ENCODE measurements at places on chromosomes 7 and 10.

DNA sequence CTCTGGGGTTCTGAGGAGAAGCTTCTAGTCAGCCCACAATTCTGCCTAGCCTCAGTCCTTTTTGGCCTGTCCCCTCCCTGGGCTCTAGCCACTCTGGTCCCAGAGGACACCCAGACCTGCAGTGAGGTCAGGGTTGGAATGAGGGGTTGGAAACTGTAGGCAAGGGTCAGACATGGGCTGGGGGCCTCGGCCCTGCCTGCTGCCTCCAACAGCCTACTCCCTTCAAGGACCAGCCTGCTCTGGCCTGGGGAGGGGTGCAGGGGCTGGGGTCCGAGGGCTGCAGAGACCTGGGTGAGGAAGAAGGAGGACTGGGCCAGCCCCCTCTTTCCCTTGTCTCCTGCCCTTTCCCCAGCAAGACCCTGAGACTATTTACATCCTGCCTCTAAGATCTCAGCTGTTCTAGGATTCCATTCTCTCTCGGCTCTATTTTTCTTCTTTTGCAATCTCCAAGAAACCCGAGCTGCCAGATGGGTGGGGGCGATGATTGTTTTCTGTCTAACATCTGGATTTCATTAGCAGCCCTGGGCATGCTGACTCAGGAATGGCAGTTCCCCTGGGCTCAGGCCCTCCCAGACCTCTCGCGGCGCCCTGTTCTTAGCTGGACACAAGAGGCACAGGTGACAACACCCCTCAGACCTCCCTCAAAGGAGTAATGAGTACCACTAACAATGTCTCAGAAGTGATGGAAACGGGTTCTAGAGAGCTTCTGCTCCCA, 23.1 kb downstream of the ZCCHC24 start:
- peak; percentile 95 for DNase-seq

DNA sequence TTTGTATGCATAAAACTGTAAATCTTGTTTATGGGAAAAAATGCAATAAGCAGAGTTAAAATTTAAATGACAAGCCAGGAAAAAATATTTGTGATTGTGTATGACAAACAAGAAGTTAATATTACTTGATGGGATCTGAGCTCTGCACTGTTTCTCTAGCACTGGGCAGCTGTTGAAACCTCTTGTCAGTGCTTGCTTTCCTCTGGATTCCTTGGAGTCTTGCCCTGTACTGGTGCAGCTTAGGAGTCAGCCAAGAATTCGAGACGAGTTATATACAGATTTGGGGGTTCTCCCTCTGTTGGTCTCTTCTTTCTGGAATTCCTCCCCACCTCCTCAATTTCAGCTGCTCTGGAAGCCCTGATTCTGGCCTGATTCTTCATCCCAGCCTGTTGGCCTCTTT, 24.3 kb upstream of the OPN4 start:
- DNase-seq: peak; percentile 40

DNA sequence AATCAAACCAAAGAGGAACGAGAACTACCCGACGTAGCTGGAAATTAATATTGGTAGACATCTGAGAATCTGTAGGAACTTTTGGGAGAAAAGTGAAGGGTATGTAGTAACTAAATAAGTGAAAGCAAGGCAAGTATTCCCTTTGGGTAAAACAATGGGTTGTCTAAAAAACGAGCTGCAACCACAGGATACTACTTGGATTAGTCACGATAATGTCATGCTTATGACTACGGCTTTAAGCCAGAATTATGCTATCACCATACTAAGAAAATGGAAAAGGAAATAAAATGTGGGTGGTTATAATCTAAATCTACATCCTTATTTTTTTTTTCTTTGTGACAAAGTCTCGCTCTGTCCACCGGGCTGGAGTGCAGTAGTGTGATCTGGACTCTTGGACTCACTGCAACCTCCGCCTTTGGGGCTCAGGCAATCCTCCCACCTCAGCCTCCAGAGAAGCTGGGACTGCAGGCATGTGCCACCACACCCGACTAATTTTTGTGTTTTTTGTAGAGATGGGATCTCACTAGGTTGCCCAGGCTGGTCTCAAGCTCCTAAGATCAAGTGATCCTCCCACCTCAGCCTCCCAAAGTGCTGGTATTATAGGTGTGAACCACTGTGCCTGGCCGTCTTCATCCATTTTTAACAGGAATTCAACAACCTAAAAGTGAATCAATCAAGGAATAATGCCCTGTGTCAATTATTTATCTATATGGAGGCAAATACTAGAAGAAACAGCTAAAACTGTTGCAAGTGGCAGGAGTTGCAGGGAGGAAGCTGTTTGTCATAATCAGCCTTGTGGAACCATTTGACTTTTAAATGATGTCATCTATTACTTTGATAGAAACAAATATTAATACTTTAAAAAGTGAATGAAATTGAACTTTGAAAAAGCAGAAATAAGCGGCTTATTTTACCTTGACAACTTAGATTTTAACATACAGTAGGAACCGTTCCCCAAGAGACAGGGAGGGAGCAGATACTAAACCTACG, 189.3 kb downstream of the PRPF18 start:
- peak; percentile 74 for DNase-seq

- peak; percentile 48 for DNase-seq
These were observed 6.7 kb upstream of the COA1 start for GRCh38 chr7:43735802-43736603.

GRCh38 chr7:79282070-79282694, 171.3 kb downstream of the MAGI2 start:
- peak; percentile 94 for DNase-seq

- DNase-seq: peak; percentile 53
These were observed 42.3 kb downstream of the ATAD1 start for GRCh38 chr10:87775766-87776165.

DNA sequence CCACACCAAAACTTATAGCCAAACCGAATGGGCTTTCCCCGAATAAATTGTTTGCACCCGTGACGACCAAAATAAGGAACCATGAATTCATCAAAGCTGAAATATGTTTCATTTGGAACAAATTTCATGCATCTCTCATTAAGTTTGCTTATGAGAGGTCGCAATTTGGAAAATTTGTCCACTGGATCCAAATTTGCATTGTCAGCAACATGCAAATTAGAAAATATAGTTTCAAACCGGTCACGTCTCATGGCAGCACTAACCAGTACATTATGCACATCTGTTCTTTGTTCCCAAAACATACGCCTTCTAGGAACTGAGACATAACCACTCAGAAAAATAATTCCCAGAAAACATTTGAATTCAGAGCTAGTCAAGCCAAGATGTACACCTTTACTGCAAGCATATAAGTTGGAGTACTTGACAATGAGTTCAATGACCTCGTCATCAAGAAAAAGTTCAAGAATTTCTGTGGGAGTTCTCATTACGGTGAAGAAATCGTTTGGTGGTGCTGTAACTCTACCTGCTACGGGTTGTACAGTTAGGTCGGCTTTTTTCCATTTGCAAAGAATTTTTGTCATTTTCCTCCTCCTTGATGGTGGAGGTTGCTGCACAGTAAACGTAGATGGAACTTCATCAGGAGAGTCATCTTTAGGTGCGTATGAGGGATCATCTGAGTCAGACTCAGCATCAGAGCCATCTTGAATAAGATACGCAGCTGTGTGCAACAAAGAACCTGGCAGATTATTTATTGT, 22.5 kb downstream of the ERCC6 start:
- DNase-seq: no peak

GRCh38 chr10:77110757-77111156, 526.9 kb downstream of the KCNMA1 start:
- no peak for DNase-seq

DNA sequence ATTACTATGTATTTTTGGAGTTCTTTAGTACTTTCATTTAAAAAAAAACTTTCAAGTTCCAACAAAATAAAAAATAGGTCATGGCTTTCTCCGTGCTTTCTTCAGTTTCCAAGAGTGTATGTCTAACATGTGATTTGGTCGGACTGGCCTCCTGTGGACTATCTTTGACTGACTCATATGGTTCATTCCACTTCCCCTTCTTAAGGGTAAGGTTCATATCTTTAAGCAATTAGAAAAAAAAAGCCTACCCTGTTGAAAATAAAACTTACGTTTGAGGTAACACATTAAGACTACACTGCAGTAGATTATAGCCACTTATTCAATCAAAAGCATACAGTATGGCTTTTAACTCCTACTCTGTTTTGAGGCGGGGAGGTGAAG, 112.8 kb upstream of the AHR start:
- peak; percentile 92 for DNase-seq

DNA sequence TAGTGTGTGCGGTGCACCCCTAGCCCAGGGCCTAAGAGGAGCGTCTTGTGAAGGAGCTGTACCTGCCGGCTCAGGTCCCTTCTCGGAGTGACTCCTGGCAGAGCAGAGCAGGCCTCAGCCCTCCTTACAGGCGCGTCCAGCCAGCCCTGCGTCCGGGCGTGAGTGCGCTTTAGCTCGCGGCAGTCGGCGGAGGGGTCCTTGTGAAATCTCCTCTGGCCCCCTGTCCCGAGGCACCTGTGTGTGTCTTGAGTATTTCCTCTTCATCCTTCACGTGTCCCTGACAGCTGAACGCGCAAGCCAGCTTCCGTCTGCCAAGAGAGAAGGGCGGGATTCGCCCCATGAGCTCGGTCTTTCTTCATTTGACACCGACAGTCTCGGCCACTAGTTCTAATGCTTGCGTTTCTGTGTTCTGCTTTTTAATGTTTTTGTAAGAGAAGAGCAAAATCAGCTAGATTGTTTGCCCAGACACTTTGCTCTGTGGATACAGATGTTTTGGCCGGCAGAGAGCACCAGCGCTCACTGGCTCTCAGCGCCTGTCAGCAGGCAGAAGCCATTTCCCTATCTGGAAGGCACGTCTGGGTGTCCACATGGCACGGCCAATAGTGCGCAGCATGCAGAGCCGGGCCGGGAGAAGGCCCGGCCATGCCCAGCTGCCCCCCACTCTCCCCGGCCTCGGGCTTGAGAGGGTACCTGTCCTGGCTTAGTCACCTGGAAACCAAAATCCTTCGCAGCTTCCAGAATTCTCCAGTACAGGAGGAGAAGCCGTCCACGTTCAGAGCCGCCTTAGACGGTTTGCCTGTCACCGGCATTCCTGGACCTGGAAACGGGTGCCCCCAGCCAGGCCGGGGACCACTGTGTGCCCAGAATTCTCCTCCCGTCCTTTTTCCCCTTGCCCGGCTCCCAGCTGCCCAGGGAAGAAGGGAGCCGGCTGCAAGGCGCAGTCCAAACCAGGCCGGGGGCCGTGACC, 7.0 kb downstream of the GET4 start:
- DNase-seq: no peak

GRCh38 chr10:79241990-79242619, 105.2 kb upstream of the PPIF start:
- DNase-seq: peak; percentile 55

- no peak for DNase-seq
These were observed 212.4 kb downstream of the ELFN1 start for GRCh38 chr7:1882451-1882850.

DNA sequence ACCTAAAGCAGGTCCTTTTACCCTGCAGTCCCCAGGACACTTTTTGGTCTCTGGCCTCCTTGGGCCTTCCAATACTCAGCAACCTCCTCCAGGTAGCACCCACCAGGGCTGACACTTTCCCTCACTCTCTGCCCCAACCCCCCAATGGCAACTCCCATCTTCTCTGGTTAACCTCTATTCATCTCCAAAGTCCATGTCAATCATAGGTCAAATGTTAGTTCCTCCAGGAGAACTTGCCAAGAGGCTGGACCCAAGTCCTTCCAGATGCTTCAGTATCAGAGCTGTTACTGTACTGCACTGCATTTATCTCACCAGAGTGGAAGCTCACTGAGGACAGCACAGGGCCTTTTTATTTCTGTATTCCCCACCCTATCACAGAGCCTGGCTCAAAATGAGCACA, 295.0 kb upstream of the KLF14 start:
- no peak for DNase-seq

GRCh38 chr7:42214060-42214679, 22.8 kb downstream of the GLI3 start:
- DNase-seq: no peak

- DNase-seq: no peak
These were observed 42.4 kb downstream of the KCTD7 start for GRCh38 chr7:66671034-66671433.

DNA sequence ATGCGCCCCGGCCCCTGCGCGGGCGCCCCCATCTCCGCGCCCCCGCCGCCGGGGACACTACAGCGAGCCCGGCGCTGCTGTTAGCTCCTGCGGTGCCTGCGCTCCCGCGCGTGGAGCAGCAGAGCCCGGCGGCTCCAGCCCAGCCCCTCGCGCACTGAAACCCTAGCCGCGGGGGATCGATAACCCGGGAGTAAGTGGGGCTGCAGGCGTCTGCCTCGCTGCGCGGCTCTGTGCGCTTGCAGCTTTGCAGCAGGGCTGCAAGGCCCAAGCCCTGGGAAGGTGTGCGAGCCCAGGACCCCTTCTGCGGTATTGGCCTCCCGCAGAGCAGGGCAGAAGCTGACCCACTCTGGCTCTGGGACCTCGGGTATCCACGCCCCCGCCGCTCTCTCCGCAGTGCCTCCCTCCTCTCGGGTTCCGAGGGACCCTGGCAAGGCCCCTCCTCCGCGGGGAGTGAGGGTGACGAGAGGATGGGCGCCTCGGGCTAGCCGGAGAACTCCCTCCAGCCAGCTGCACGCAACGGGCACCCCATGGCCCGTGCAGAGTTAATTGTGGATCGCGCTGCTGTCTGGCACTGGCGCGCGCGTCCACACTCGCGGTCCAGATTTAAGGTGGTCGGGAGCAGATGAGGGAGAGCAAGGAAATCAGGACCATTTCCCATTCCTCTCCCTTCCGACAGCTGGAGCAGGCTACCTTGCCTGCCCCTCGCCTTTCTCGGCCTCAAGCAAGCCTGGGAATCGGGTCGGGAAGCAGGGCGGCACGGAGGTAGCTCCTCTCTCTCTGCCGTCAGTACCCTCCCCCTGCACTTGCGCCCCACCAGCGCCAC, 2.1 kb downstream of the SHH start:
- DNase-seq: no peak

DNA sequence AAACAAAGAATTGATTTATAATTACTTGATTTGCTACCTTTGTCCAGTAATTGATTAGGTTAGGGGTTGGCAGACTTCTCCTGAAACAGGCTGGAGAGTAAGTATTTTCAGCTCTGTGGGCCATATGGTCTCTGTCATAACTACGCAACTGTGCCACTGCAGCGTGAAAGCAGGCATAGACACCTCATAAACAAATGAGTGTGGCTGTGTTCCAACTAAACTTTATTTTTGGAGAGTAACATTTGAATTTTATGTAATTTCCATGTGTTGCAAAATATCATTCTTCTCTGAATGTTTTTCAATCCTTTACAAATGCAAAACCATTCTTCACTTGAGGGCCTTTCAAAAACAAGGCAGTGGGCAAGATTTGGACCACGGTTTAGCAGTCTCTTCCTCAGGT, 76.9 kb downstream of the GALNT17 start:
- DNase-seq: no peak

GRCh38 chr7:21579341-21580072, 36.7 kb downstream of the DNAH11 start:
- DNase-seq: no peak

Measured in choroid plexus epithelial cell (primary cell).